ENCODE measurements at places on chromosomes 1 and 21. TPM values are rescaled to one million over a fixed set of nuclear protein-coding genes. Genes with fewer than 3 reads are reported as not detected.

The BPNT1 gene
- total RNA-seq: 16.1 TPM

The GJA8 gene
- not detected for total RNA-seq

The LCE1F gene
- total RNA-seq: not detected

The MAP7D1 gene
- total RNA-seq: 125 TPM

The SNAPIN gene
- total RNA-seq: 44.6 TPM

The OLIG2 gene
- not detected for total RNA-seq

The PTAFR gene
- total RNA-seq: 3.5 TPM

DNA sequence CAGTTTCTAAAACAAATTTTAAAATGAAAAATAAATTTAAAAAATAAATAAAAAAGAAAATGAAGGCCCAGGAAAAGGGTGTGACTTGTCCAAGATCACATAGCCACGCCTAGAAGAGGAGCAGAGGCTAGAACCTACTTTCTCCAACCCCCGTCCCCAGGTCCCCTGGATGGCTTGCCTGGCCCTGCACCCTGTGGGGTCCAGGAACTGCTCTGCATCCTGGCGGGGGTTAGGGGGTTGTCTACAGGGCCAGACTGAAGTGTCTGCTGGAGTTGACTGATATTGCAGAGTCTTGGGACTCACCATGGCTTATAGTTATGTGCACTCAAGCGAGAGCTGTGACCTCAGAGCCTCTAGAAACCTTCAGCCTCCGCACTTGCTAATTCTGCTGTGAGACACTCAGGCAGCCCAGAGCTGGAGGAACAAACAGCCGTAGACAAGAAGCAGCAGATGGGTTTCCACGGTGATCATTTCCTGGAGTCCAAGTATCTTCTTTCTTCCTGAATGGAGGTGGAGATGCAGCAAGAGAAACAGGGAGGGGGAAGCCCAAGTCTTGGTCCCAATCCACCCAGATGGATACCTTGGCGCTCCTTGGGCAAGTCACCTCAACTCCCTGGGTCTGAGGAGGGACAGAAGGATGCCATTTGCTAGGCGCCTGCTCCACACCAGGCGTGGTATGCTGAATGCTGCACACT, 5.2 kb upstream of the EXTL1 start:
- H3K27me3 ChIP-seq: no peaks in the 10 kb centered on the region

DNA sequence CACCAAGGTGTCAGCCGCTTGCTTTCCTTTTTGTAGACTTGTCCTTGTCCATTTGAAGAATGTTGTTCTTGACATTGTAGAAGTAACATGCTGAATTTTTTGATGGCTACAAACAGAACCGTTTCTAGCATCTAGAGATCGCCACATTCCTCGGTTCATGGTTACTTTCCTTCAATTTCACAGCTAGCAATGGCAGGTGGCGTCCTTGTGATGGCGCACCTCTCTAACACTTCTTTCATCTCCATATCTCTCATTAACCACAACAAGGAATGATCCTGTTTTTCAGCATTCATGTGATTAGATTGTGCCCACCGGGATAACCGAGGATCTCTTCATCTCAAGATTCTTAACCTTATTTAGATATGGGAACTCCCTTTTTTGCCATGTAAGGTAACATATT, 2129.8 kb downstream of the NCAM2 start:
- H3K36me3 ChIP-seq: no peaks in the 10 kb centered on the region
- DNase-seq: no peak
- H3K4me1 ChIP-seq: no peaks in the 10 kb centered on the region
- no peak overlapping the region for H3K27ac ChIP-seq
- no peaks in the 10 kb centered on the region for H3K27me3 ChIP-seq

GRCh38 chr1:235113183-235113917, 15.3 kb downstream of the TOMM20 start:
- H3K36me3 ChIP-seq: peaks cover 90% of the 10 kb centered on the region
- no peak for DNase-seq
- H3K4me3 ChIP-seq: no peak overlapping the region
- H3K4me1 ChIP-seq: no peaks in the 10 kb centered on the region
- no peaks in the 10 kb centered on the region for H3K27me3 ChIP-seq
- no peak overlapping the region for H3K27ac ChIP-seq

- no peaks in the 10 kb centered on the region for H3K36me3 ChIP-seq
- no peak overlapping the region for H3K4me3 ChIP-seq
- H3K27me3 ChIP-seq: peaks cover 22% of the 10 kb centered on the region
Observed at GRCh38 chr21:44552136-44552535, 831 bp upstream of the KRTAP10-2 start.

DNA sequence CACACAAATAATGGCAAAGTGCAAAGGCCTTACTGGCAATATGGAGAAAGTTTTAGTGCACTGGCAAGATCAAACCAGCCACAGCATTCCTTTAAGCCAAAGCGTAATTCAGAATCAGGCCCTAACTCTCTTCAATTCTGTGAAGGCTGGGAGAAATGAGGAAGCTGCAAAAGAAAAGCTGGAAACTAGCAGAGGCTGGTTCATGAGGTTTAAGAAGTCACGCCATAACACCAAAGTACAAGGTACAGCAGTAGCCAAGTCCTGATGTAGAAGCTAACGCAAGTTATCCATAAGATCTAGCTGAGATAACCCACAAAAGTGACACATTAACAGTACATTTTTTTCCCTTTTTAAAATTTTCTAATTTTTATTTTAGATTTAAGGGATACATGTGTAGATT, 57.1 kb downstream of the SLC27A3 start:
- no peaks in the 10 kb centered on the region for H3K4me1 ChIP-seq
- H3K27me3 ChIP-seq: no peaks in the 10 kb centered on the region
- no peak overlapping the region for H3K27ac ChIP-seq
- H3K36me3 ChIP-seq: no peaks in the 10 kb centered on the region
- no peak overlapping the region for H3K4me3 ChIP-seq

DNA sequence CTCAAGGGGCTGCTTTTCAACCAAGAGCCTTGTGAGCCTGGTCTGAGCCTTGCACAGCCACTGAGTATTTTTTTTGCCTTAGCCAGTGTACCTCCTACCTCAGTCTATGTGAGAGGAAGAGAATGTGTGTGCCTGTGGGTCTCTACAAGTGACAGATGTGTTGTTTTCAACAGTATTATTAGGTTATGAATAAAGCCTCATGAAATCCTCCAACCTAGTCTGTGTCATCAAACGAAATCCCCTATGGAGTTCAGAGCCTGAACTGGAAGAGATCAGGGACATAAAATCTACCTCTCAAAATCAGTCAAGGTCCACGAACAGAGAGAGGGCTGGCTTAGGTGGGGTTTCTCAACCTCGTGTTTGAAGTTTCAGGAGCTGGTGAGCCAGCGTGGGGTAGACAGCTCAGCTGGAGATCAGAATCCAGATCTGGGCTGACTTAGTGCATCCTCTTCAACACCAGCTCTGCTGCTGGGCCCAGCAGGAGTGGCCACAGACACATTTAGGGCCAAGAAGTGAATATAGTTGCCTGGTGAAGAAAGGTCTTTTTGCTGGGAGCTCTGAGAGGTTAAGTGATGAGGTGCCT, 8.2 kb downstream of the XKR8 start:
- H3K4me3 ChIP-seq: no peak overlapping the region
- no peaks in the 10 kb centered on the region for H3K36me3 ChIP-seq
- no peak overlapping the region for H3K27ac ChIP-seq
- H3K27me3 ChIP-seq: no peaks in the 10 kb centered on the region

DNA sequence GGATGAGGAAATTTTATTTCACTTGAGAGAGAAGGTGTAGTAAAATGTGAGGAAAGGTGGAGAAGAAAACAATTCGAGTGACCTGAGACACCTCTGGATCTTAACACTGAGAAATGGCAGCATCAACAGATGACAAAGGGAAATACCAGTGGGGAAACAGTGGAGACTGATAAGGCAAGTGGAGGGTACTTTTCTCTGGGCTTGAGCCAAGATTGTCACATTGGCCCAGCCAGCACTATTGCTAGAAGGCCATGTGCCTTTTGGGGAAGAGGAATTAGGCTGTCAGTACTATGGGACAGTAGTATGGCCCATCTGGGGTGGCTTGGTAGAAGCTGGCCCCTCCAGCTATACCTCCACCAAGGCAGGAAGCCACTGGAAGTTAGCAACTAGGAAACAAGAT, 8.4 kb downstream of the SYPL2 start:
- DNase-seq: no peak
- H3K27me3 ChIP-seq: peaks cover 12% of the 10 kb centered on the region
- no peak overlapping the region for H3K27ac ChIP-seq
- no peak overlapping the region for H3K4me3 ChIP-seq

DNA sequence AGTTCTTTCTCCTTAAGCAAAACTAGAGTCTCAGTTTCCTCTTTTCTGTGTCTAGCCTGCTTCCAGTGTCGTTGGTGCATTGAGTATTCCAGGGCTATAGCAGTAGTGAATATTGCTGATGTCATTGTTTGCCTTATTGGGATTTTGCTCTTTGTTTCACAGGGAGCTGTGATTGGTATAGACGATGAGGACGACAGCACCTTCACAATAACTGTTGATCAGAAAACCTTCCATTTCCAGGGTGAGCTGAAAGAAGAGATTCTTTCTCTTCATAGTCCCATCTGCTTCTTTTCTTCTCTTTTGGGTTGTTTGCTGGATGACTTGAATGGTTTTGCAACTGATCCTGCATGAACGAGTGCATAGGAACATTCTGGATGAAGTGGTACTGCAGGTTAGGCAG, 52.4 kb downstream of the OSBPL9 start:
- H3K27ac ChIP-seq: no peak overlapping the region
- DNase-seq: no peak
- H3K27me3 ChIP-seq: no peaks in the 10 kb centered on the region
- no peak overlapping the region for H3K4me3 ChIP-seq

DNA sequence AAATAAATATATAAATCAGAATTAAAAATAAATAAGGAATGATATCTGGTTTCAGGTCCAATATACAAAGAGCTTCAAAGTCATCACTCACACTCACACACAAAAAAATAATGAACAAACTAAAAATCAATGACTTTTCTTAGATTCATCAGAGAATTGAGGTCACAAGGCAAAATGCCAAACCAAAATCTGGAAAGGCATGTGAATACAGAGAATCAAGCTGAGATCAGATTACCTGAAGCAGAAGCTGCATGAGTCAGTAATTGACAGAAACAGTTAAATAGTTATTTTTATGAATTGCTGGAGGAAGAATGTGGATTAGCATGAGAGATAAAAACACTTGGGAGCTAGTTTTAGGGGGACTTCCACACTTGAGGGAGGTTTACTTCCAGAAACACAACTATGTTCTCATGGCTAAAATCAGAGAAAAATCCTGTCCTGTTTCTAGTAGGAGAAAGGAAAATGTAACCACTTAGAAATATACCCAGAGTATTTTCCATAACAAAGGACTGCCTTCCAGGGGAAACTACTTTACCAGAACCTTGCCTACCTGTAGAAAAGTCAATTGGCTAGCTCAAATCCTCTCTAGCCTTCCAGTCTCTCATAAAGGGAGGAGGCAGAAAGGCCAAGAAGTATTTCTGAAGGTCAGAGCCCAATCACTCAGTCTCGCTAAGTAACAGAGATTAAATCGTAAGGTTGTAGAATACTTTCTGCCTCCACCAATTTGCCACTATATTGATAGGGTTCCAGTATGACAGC, 536.6 kb upstream of the NR5A2 start:
- no peak overlapping the region for H3K4me3 ChIP-seq
- H3K27ac ChIP-seq: no peak overlapping the region
- DNase-seq: no peak
- H3K4me1 ChIP-seq: no peaks in the 10 kb centered on the region
- H3K36me3 ChIP-seq: no peaks in the 10 kb centered on the region
- H3K27me3 ChIP-seq: no peaks in the 10 kb centered on the region

DNA sequence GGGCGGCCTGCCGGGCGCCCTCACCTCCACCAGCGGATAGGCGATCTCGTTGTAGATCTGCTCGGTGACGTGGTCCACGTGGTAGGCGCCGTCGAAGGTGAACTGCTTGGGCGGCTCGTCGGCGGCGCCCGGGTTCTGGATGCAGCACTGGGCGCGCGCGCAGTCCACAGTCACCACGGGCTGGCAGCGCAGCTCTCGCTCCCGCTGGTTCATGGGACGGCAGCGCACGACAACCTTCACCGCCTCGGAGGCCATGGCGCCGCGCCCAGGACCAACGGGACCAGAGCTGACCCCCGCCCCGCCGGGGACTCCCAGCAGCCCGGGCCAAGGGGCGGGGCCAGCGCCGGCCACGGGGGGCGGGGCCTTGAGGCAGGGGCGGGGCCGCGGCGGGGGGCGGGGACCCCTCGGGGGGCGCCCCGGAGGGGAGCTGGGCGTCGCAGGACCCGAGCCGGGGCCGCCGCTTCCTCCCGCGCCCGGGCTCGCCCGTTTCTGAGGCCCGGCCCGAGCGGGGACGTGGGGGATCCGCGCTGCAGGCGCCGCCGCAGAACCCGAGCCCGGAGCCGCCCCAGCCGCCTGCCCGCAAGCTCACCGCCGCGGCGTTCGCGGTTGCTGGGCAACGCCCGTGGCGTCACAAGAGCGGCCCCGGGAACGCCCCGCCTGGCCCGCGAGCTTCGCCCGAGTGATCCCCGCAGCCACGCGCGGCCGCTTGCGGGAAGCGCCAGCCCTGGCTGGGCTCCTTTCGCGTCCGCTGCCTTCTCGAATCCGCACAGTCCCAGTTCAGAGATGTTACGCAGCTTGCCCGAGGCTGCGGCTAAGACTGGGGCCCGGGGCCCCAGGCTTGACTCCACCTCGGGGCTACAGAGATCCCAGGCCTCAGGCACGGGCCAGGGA, at the start of gene KIF17:
Gene KIF17 (minus strand): TSS at position 556 of the 891 bp plus-strand sequence. CDS start 301 bp downstream, at position 255.
- no peak within 1 kb of the TSS for H3K27ac ChIP-seq
- H3K27me3 ChIP-seq: no peaks in the 10 kb centered on the region
- peak; percentile 47 for DNase-seq
- peak within 1 kb of the TSS; percentile 60 for H3K4me3 ChIP-seq
- no peaks in the 10 kb centered on the region for H3K36me3 ChIP-seq
